ENCODE measurements at places on chromosomes 4 and X.

DNA sequence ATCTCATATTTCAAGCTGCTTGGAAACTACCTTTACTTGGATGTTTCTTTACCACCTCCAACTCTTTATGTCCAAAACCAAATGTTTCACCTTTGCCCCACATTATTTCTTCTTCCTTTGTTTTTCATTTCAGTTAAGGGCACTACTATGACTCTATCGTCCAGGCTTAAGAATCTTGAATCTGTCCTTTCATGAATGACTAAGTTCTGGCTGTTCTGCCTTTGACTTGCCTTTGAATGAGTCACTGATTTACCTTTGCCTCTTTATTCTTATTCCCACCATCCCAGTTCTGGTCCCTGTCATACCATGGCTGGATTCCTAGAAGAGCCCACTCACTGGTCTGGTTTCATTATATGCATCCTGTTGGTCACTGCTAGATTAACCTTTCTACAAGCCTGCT is 30.6 kb upstream of the PLAC1 start:
- peak; percentile 54 for DNase-seq

DNA sequence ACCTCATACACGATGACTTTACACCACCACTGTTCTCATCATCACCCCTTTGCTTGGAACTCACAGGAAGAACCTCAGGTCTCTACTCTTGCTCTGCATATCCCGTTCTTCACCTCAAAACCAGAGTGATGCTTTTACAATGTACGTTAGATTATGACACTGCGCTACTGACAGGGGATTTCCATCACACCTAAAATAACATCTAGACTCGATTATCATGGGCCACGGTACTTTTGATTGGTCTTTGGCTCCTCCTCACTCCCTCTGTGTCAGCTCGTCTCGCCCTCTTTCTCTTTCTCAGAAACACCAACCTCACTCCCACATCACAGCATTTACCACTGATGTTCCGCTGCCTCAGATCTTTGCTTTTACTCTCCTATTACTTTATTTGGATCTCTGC is 172.4 kb downstream of the TLL1 start:
- no peak for DNase-seq

GRCh38 chrX:82458207-82458754 is 1049.8 kb upstream of the POU3F4 start:
- no peak for DNase-seq

- no peak for DNase-seq
These were observed 163.7 kb downstream of the CPE start for GRCh38 chr4:165542476-165542875.

- no peak for DNase-seq
These were observed 56.4 kb upstream of the DDIT4L start for GRCh38 chr4:100246697-100247096.

DNA sequence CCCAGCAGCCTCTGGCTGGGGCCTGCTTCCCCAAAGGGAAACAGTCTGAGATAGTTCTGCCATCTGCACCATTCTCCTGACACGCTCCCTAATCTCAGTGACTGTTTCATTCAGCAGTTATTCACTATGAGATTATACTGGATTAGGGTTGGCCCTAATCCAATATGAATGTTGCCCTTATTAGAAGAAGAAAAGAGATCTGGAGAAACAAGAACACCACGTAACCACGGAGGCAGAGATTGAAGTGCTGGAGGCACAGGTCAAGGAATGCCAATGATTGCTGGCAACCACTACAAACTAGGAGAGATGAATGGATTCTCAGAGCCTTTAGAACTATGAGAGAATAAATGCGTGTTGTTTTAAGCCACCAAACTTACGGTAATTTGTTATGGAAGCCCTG is 7.4 kb downstream of the ACOX3 start:
- DNase-seq, result no peak

DNA sequence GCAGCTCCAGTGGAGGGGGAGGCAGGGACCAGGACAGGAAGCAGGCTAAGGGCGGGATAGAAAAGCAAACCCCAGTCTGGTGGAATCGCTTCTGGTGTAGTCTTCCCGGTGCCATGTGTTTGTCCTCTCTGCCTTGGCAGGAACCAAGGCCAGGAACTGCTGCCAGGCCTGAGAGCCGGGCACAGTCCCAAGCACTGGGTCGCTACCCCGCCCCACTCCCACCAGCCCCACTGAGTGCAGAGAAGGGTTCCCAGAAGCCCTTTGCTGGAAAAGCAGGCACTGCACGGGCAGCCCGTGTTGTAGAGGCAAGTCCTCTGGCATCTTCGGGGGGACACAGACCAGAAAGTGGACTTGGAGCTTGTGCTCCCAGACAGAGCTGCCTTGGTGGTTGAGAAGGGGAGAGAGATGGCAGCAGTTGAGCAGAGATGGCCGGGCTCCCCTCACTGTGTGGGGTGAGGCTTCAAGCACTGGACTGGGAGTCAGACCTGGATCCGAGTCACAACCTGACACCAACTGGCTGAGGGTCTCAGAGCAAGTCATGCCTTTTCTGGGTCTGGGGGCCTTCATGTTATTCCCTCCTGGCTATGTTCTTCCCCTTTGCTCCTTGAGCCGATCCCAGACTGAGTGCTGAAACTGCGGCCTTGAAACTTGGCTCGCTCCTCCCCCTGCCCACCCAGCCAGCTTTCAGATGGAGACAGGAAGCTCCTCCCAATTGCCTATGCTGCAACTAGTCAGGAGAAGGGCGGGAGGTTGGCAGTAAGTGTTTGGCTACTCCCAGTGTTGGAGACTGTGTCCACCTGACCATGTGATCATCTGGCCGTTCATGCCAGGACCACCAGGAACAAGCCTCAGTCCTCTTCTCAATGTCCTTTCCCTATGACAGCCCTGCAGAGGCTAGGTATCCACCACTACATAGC is 59.7 kb upstream of the MTM1 start:
- no peak for DNase-seq

DNA sequence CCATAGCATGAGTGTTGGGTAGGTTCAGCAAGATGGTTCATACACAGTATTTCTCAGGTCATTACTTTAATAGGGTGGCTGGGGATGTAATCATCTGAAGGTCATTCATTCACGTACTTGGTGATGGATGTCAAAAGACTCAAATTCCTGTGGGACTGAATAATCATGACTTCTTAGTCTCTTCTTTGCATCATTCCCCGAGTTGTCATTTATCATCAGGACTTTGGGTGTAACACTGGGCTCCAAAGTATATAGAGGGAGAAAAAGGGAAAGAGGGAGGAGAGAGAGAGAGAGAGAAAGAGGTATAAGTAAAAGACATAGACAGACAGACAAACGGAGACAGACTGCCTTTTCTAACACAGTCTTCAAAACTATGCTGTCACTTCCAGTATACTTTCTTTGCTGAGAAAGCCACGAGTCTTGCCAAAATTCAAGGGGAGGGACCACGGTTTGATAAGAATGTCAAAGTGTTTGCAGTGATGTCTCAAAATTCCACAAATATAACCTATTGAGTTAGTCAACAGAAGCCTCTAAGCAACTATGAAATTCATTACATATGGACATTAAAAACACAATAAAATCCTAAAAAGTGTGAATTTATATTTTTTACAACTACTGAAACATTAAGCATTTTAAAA is 55.9 kb downstream of the UGT2A3 start:
- DNase-seq, result no peak

- peak; percentile 76 for DNase-seq
These were observed at the start of gene TMEM154 for GRCh38 chr4:152679414-152680281. Gene TMEM154, minus strand, starts transcription at chr4:152679997. Its CDS starts 64 bp downstream, at chr4:152679933.

GRCh38 chr4:166003811-166004210 is 130.8 kb downstream of the TLL1 start:
- no peak for DNase-seq

- DNase-seq, result no peak
These were observed 25.0 kb upstream of the CWH43 start for GRCh38 chr4:48960988-48961635.

DNA sequence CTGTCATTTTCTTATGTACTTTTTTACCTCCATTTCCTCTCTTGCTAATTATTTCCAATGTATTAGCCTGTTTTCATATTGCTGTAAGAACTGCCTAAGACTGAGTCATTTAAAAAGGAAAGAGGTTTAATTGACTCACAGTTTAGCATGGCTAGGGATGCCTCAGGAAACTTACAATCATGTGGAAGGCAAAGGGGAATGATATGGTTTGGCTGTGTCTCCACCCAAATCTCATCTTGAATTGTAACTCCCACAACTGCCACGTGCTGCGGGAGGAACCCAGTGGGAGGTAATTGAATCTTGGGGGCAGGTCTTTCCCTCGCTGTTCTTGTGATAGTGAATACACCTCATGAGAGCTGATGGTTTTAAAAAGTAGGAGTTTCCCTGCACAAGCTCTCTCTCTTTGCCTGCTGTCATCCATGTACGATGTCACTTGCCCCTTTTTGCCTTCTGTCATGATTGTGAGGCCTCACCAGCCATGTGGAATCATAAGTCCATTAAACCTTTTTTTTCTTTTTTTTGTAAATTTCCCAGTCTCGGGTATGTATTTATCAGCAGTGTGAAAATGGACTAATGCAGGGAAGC is 870.0 kb upstream of the INTU start:
- DNase-seq, result peak; percentile 14

GRCh38 chr4:145480257-145480656 is 1.4 kb upstream of the SMAD1 start:
- no peak for DNase-seq

DNA sequence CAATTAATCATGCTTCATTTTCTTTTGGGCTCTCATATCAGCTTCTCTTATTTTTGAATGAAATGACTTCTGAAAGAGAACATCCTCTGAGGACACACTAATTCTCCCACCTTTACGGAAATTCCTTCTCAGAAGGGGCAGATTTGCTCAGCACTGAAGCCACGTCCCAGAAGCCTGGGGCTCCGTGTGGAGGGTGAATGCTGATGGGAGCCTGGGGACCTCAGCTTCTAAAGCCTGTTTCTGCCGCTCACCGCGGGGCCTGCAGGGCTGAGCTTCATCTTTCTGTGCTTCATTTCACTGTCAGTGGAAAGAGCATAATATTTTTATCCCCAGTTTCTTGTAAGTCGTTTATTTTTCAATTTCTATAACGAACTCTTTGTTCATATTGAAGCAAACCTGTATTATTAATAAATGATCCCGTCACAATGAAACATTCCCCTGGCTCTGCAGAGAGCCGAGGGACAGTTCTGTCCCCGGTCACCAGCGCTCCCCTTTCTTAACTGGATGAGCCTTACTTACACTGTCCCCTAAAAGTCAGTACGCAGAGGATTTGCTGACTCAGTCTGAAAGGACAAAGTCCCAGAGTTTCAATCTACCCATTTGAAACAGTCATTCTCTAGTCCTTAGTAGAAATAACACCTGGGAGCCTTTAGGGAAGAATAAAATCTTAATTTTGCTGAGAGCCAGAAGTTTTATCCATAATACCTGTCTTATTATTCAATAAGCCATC is 364.6 kb upstream of the FAT1 start:
- no peak for DNase-seq

GRCh38 chr4:15692602-15693001 is 10.3 kb upstream of the BST1 start:
- no peak for DNase-seq

GRCh38 chrX:64218023-64218422 is 12.4 kb downstream of the ASB12 start:
- no peak for DNase-seq

DNA sequence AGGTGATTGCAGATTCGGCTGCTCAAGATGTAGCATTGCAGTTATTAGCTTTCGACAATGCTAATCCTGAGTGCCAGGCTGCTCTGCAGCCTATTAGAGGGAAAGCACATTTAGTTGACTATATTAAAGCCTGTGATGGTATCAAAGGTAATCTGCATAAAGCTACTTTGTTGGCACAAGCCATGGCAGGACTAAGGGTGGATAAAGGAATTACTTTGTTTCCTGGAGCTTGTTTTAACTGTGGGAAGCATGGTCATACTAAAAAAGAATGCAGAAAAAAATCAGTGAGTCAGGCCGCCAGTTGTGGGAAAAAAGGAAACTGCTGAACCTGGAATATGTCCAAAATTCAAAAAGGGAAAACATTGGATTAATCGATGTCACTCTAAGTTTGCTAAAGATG is 154.9 kb upstream of the TECRL start:
- DNase-seq, result no peak

DNA sequence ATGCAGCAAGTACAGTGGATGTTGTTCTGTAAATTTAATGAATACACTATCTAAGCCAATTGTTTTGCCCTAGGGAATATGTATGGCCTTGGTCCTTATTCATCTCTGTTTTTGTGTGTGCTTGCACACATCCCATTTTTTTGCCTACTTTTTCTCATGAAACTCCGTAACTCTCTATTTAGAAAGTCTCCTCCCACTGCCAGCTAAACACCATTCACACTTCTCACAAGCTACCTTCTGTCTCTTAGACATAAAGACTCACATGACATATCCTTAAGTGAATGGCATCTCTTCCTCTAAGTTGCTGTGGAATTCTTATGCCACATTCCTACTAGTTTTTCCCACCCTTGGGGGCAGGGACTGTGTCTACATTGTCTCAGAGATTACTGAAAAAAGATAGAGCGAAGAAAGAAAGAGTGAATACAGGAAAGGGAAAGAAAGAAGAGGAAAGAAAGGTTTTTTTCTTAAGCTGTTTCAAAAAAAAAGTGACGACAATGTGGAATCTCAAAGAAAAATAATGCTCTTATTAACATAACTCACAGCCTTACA is 117.5 kb downstream of the ATG4A start:
- no peak for DNase-seq

GRCh38 chr4:18593297-18594002 is 571.9 kb upstream of the LCORL start:
- peak; percentile 37 for DNase-seq

DNA sequence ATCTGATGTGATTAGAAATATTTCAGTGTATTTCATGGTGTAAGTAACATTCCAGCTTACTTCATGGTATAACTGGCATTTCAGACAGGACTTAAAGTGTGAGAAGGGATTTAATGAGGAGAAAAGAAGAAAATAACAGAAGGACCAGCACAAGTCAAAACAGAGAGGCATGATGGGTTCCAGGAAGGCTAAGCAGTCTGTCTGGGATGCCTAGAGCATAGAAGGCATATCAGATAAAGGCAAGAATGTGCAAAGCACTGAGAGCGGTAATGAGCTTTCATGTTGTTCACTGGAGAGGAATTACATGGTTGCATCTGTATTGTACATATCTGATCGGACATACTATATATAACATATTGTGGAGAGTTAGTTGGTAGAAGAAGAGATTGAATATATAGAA is 54.2 kb downstream of the GRID2 start:
- no peak for DNase-seq

DNA sequence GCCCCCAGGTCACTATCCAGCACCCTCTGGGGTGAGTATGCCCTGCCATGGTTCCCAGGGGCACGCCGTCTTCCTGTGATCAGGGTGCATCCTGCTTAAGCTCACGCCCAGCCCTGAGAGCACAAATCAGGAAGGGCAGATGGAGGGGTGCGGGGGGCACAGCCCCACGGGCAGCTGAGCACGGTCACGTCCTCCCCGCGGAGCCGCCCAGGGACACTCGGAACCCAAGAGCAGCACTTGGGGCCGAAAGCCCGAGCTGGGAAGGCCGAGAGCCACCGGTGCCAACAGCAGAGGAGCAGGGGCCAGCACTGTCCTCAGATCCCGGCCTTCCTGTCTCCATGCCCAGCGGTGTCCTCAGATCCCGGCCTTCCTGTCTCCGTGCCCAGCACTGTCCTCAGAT is 21.5 kb downstream of the NELFA start:
- DNase-seq, result no peak

Data from HCEC 1CT (cell line).